ENCODE measurements at places on chromosomes 2 and 18.

GRCh38 chr2:145741181-145741580, 1221.3 kb upstream of the ZEB2 start:
- DNase-seq = no peak

DNA sequence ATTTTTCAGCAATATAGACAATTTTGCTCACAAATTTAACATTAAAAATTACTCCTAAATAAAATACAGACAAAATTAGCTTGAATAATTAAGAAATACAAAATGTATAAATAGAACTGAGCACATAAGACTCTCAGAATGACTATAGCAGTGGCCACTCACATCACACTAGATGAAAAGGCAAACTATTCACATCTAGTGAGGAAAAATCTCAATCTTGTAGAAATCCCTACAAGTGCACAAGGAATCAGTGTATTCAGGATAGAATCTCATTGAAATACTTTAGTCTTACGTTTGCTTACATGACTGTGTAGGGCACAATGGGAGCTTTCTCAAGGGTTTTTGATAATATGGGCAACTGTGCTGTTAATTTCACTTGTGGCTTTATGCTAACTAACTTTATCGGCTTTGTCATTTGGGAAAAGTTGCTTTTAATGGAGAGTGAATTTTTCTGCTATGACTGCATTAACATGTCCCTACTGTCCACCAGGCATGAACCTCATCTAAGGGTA, 678.9 kb upstream of the LRRTM4 start:
- no peak for DNase-seq

DNA sequence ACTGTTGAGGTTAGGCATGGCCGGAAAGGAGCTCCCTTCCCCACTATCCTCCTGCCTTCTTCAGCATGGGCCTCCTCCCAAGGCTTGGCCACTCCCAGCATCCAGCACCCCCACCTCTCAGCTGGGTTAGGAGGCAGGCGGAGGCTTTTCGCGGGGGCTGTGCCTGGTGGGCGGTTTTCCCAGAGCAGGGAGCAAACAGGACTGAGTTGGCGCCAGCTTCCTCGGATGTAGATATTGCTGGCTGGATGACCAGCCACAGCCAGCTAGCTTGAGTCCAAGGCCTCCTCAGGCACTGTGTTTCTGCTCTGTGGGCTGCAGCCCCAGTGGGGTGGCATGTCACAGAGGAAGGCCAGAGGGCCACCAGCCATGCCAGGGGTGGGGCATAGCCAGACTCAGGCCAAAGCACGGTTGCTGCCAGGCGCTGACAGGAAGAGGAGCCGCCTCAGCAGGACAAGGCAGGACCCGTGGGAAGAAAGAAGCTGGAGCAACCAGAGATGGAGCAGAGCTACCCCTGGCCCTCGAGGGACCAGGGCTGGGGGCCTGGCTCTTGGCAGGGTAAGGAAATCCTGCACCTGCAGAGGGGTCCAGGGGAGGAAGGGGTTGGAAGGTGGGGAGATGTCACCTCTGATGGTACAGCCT, at the start of gene TCF23:
Gene TCF23 (plus strand): TSS at position 204 of the 639 bp plus-strand sequence. CDS start 130 bp downstream, at position 334.
- DNase-seq = no peak

GRCh38 chr2:235553291-235553690, 59.4 kb downstream of the AGAP1 start:
- DNase-seq = no peak

GRCh38 chr18:76558881-76559667, 64.0 kb upstream of the ZNF516 start:
- no peak for DNase-seq

GRCh38 chr2:66813525-66813924, 378.6 kb downstream of the MEIS1 start:
- DNase-seq = no peak

GRCh38 chr2:98445177-98445682, 572 bp downstream of the INPP4A start:
- DNase-seq = peak; percentile 14

DNA sequence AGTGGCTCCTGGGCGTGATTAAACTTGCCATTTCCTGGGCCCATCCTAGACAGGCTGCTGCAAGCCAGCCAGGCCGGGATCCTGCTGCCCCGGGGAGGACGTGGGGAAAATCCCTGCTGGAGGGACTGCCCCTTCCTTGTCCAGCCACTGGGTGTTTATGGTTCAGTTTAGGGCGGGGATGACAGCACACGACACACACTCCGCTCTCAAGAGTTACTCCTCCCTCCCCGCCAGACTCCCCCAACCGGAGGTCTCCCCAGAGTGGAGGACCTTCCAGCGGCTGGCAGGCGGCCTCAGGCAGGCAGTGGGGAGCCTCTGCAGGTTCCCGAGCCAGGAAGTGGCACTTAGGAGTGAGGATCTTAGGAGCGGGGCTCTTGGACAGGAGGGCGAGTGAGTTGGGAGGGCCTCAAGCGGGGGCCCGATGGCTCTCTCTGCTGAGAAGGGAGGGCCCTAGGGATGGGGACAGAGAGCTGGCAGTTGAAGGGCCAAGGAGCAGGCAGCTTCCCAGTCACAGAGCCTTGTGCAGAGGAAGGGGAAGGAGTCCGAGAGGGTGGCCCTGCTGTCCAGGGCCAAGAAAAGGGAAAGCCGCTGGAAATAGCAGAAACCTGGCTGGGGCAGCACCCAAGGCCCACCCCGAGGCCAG, 5.7 kb upstream of the GPR35 start:
- DNase-seq = no peak

- no peak for DNase-seq
Measured at GRCh38 chr2:175318542-175318941, 137.0 kb upstream of the ATP5MC3 start.

GRCh38 chr18:61551586-61551985, 218.4 kb downstream of the CDH20 start:
- DNase-seq = peak; percentile 55

GRCh38 chr2:150485114-150485870, 2.2 kb downstream of the RND3 start:
- DNase-seq = peak; percentile 54

DNA sequence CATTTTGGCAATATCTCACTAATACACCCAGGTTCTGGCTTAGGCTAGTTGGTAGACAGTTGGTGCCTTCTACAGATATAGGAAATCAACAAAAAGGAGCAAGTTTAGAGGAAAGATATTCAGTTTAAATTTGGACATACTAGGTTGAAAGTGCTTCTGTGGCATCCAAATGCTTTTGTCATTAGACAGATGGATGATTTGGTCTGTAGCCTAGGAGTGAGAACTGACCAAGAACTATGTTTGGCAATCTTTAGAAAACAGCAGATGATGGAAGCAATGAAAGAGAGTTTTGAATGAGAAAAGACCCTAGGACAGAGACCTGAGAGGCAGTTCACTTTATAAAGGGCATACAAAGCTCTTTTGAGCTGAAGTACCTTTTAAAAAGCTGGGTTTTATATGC, 201.3 kb upstream of the FSHR start:
- no peak for DNase-seq

GRCh38 chr2:221380686-221381085, 191.4 kb downstream of the EPHA4 start:
- DNase-seq = no peak

DNA sequence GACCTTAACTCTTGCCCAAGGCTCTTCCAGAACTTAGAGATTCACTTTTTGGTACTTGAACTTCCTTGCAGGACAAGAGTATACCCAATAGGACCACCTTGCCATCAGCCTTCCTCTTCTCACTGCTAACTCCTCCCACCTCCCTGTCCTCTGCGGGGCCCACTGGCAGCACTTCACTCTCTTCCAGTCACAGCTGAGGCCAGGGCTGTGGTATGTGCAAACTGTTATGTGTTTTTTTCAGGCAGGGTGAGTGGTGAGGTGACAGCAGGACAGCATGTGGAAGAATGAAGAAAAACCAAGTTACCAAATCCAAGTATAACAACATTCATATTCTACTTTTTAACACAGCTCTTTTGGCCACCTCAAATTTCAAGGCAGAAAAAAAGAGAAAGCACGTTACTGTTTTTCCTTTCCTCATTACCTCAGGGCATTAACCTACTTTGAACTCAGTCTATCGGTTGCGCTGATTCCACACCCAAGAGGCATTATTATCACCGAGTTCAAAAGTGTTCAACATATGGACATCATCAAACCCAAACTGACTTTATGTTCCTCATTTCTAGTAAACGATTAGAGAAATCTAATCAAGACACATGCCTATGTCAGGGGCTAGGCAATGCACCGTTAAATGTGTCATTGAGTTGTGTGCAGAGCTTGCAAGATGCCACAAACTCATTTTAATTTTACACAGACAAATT, 605.2 kb upstream of the SYT4 start:
- no peak for DNase-seq

GRCh38 chr2:51258301-51258700, 226.4 kb upstream of the NRXN1 start:
- no peak for DNase-seq

DNA sequence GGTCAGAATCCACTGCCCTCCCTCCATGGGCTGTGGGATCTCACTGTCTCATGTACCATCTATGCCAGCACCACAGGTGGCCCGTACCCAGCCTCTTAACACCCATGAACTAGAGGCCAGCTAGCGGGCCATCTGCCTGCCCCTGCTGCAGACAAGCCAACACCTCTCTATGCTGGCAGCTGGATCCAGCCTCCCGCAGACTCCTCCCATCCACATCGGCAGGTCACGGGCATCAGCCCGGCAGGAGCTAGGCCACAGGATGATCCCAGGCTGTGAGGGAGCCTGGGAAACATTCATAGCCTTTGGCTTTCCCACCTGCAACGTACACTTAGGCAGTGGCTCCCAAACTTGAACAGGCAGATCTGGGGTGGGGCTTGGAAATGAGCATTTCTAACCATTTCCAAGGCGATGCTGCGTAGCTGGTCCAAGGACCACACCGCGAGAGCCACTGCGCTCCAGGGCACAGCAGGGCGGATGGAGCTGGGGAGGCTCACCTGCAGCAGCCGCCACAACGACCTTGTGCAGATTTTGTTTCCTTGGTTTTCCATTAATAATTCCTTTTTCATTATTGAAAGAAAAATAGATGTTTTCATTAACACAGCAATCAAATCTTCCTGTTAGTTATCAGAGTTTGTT, 114.7 kb downstream of the KCNF1 start:
- no peak for DNase-seq

GRCh38 chr2:42768706-42769256, 4.8 kb upstream of the OXER1 start:
- DNase-seq = no peak

GRCh38 chr2:223076573-223076972, 24.6 kb downstream of the KCNE4 start:
- no peak for DNase-seq

DNA sequence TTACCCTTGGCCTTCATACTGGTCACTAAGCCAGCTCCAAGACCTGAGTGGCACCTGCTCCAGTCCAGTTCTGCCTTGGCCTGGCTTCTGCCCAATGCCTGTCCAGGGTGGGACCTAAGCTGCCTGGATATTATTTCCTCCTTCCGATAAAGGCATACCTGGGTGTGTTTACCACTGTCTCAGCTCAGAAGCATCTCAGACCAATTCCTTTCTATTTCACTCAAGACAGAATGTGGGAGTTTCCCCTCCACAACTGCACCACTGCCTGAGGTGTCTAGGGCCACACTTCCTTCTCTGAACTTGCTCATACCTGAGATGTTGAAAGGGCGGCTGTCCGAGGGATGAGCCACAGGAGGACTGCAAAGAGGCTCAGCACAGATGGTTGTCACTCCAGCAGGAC, 18.4 kb upstream of the CAB39 start:
- no peak for DNase-seq

DNA sequence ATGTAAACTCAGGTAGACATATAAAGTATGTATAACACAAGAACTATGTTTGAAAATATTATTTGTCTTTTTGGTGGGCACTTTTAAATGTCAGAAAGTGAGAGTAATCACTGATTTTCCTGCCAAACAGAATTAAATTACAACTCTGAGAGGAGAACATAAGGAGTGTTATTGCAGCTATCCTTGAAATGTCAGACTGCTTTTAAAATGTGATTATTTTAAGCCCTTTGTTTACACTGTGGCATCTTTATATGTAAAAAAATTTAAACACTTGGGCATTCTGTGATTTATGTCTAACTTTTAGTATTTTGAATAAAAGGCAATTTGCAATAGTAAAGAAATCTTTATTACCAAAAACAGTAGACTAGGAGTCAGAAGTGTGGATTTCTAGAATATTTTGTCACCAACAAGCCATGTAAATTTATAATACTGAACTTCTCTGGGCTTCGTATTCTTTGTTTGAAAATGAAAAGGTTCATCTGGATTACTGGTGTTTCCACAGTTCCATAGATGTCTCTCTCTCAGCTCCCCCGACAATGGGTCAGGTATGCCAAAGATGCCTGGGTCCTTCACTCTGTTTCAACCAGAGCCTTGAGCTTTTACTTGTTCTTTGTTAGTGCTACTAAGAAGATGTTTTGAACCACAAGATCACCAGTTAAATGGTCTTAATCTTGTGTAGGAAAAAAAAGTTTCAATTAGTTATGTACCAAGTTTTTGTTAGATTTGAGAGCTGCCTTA, 38.8 kb downstream of the GULP1 start:
- no peak for DNase-seq

DNA sequence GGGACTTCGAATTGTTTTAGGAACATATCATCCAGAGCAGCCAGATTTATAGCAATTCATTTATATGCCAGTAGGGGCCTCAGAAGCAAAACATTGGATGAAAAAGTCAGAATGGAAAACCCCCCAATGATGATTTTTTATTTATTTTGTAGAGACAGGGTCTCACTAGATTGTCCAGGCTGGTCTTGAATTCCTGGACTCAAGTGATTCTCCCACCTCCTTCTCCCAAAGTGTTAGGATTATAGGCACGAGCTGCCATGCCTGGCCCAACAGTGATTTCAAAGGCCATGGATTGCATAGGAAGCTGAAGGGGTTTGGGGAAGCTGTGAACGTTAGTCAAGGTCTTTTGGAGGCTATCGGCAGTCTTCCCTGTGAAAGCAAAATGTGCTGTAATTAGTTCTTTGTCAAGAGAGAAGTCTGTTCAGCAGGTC, 21.9 kb upstream of the MCFD2 start:
- DNase-seq = no peak

DNA sequence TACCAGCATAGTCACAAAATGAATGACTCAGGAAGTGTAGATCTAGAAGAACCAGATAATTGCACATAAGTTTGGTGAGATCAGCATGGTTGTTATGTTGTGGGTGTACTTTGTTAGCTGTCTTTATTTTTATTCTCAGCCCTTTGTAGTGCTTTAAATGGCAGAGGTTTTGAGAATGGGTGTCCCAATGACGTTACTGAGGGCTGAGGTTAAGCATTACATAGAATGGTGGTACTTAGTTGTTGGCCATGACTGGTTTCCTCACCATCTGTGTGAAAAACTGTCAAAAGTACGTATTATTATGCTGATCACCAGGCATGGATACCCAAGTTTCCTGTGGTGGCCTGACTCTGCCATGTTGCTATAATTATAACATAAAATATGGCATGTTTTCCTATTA, 165.8 kb downstream of the UBE2E3 start:
- no peak for DNase-seq

DNA sequence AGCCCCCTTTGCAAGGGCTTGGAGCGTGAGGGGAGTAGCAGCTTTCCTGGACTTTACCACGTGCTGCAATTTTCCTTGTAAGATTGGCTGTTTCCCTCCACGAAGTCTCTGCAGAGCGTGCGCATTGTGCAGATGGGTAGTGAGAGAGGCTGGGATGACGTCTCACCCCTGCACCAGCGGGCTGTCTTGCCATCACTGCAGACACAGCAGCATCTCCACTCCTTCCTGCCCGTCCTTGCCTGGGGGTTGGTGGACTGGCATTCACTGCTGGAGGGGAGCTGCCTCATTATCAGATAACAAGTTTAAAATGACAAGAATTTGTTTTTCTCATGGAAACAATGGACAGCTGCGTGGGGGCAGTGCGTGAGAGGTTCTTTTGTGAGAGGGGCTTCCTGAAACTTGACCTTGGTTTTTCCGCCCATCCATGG, 45.3 kb upstream of the HS6ST1 start:
- DNase-seq = no peak
